ENCODE measurements at places on chromosomes 3 and 15.

GRCh38 chr3:155211266-155211665 is 82.2 kb downstream of the STRIT1 start:
- no peak for DNase-seq

DNA sequence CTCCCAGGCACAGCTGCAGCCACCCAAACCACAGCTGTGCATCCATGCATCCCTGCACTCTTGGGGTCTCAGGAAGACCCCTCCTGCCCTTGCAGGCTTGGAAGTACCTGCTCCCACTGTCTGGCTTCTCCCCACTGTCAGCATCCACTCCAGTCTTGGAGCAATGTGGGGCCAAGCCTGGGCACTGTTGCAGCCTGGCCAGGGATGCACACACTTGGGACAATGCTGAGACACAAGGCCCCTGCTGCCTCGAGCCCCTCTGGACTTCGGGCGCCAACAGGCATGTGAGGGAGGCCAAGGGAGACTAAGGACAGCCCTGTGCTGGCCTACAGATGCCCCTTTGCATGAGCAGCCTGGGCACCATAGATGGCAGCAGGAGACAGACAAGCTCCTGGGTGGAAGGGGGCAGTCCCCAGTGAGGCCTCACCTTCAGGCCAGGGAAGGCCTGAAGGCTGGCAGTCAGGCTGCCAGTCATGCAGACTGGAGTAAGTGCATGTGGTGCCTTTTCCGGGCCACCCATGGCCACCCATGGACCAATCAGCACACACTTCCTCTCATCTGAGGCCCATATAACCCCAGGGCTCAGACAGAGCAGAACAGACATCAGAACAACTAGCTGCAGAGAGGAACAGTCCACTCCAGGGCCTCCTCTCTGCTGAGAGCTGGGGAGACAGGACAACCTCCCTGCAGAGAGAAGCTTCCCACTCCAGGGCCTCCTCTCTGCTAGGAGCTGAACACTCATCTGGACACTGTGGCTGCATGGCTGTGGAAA is 219.0 kb downstream of the VGLL3 start:
- no peak for DNase-seq

DNA sequence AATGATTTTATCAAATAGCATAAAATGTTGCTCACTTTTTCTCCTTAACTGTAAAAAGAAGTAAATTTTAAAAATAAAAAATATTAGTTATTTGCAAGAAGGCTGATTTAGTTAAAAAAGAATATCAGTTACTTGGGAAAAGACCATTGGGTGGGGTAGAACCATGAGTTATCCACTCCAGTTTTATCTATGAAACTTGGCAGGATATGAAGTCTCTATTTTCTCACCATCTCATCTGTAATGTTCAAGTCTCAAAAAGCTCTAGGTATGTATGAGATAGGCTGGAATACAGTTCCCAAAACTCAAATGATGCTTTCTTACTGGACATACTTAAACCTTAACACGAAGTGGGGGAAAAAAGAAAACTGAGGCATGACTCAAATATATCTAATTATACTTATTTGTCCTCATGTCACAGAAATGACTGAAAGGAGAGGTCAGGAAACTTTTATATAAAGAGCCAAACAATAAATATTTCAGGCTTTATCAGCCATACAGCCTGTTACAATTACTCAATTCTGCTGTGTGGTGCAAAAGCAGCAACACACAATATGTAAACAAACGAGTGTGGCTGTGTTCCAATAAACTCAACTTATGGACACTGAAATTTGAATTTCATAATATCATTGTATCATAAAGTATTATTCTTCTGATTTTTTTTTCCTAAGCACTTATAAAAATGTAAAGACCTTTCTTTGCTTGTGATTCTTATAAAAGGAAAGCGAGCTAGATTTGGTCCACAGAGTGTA is 131.8 kb downstream of the TBL1XR1 start:
- DNase-seq: no peak

GRCh38 chr15:50463423-50464358 is 39.5 kb downstream of the USP8 start:
- DNase-seq: peak; percentile 11

DNA sequence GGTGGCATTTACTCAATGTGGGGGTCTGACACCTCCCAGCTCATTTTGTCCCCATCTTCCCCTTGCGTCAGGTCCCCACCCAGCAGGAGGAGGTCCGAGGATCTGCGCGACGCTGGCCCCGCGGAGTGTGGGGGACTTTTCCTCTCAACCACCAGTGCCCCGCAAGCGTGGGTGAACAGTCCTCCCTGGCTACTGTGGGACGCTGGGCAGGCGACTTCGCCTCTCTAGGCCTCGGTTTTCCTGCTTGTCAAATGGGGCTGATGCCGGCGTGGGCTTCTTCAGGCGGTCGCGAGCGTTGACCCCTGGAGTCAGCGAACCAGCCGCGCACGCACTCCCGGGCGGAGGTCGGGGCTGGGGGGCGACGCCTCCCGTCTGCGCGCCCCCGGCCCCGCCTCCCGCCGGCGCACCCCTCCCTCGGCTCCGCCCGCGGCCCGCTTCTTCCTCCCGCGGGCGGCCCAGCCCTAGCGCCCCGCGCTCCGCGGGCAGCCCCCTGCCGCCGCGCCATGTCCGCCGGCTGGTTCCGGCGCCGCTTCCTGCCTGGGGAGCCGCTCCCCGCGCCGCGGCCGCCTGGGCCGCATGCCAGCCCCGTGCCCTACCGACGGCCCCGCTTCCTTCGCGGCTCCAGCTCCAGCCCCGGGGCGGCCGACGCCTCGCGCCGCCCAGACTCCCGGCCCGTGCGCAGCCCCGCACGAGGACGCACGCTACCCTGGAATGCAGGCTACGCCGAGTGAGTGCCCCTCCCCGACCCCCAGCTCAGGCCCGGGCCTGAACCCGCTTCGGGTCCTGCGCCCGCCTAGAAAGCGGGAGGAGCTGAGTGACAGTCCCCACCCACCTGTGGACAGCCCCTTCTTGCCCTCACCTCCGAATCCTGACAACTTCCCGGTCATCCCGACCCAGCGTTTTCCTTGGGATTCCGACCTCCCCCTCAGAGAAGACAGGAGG is at the start of gene PPM1M:
Gene PPM1M, plus strand, starts transcription at position 438 of the 942 bp plus-strand sequence. Its CDS starts 66 bp downstream, at position 504.
- peak; percentile 66 for DNase-seq

DNA sequence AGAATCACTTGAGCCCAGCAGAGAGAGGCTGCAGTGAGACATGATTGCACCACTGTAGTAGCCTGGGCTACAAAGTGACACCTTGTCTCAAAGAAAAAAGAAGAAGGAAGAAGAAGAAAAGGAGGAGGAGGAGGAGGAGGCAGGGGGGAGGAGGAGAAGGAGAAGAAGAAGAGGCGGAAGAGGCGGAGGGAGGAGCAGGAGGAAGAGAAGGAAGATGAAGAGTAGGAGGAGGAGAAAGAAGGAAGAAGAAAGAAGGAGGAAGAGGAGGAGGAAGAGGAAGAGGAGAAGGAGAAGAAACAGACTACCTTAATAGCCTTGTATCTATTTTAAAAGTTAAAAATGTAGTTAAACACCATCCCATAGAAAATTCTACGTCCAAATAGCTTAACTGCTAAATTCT is 19.1 kb upstream of the ARF4 start:
- DNase-seq: no peak

GRCh38 chr3:31550452-31551251 is 17.9 kb downstream of the STT3B start:
- peak; percentile 41 for DNase-seq

DNA sequence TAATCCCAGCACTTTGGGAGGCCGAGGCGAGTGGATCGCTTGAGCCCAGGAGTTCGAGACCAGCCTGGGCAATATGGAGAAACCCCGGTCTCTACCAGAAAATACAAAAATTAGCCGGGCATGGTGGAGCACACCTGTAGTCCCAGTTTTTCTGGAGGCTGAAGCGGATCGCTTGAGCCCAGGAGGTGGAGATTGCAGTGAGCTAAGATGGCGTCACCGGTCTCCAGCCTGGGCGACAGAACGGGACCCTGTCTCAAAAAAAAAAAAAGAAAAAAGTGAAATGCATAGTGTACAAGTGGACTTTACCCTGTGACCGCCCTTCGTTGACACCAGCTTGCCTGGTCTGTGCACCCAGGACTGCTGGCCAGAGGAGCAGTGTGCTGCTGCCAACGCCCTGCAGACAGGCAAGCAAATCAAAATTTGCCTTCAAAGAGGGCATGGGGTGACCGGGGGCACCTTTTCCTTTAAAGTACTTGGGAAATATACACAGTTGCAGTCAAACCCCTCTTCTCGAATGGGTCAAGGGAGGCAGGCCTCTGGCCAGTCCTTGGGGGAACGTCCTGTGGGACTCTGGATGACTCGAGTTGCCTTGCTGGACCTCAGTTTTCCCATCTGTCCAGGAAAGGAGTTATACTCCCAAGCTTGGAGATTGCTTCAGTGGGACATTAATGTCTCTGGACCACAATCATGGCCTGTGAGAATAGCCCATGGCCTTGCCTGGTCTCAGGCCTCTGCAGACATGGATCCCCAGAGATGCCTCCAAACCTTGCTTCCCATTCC is 1.0 kb downstream of the XYLB start:
- DNase-seq: no peak

- no peak for DNase-seq
These were observed 38.6 kb downstream of the ADAMTS9 start for GRCh38 chr3:64648927-64649906.

DNA sequence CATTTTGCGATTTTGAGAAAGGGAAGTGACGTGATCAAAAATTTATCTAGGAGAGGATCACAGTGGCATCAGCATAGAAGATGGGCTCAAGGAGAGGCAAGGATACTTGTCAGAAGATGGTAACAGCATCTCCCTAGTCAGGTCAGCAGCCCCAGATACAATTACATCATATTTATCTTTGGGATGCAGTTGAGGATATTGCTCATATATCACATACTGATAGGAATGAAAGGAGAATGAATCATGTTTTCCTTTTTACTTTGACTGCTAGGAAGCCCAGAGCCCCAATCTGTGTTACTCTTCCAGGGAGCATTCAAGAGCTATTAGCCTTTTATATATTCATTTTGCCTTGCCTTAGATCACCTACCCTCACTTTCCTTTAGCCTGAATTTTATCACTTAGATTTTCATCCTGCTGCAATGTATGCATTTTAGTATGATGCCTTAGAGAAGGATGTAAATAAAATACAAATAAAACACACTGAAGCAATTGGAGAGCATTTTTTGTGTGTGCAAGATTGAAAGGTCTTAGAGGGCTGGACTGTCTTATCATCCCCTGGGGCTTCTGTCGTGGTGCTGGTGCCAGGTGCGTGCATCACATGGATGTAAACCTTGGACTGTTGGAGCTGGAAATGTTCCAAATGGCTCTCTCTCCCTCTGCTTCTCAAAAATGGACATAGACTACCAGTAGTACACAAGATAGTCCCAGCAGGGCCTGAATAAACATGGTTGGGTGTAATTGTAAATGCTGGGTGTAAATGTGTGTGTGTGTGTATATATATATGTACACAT is 40.3 kb downstream of the CORO2B start:
- peak; percentile 82 for DNase-seq

DNA sequence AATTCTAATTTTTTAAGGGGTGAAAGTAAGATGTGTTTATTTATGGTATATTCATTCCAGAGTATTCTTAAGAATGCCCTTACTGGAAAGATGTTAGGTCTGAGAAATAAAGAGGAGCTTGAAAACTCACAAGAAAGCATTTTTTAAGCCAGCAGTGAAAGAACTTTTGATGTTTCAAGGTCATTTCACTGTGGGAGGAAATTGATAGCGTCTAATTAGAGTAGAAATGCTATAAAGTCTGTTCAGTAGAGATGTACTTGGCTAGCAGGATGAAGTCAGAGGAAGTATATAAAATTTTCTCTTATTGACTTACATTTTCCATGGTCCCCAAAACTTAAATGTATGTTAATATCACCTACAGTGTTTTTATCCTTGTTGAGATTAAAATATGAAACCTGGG is 354.6 kb downstream of the CNTN6 start:
- no peak for DNase-seq

- DNase-seq: peak; percentile 66
These were observed 12.2 kb upstream of the POLR2M start for GRCh38 chr15:57694279-57694678.

- peak; percentile 61 for DNase-seq
These were observed 8.3 kb upstream of the EPHA3 start for GRCh38 chr3:89098964-89099585.

GRCh38 chr3:140726066-140726465 is 48.2 kb downstream of the TRIM42 start:
- DNase-seq: no peak

- peak; percentile 20 for DNase-seq
These were observed 996 bp upstream of the SLC28A1 start for GRCh38 chr15:84883466-84883865.

- DNase-seq: peak; percentile 73
These were observed 455.0 kb upstream of the THBS1 start for GRCh38 chr15:39125904-39126303.

GRCh38 chr3:171803044-171803443 is 7.2 kb downstream of the PLD1 start:
- no peak for DNase-seq

GRCh38 chr3:53773611-53774368 is 72.4 kb downstream of the CHDH start:
- peak; percentile 78 for DNase-seq

GRCh38 chr3:108021131-108021530 is 69.7 kb downstream of the CD47 start:
- DNase-seq: no peak

DNA sequence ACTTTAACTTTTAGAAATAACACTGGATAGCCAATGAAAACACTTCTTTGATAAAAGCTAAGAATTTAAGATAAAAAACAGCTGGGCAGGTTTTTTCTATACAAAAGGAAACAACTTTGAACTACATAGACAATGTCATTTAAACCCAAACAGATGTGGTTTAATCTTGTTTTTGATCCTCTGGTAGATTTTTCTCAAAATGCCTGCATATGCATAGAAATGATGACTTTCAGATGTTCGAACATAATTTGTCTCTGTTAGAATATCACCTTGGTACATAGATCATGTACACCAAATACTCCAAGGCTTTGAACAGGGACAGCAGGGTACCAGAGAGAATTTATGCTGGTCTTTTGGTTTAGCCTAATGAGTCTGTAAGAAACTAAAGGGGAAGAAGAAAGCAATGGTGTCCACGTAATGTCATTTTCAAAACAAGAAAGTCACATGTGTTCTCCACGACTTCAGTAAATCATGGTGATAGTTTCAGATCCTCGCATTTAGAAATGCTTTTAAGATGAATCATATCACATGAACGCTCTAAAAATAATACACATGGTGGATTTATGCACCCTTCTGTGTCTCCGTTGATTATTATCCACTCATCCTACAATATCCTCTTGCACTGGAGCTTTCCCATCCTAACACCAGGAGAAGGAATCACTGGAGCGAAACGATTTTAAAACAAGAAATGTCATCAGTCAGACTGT is 160.1 kb upstream of the PDZRN3 start:
- DNase-seq: peak; percentile 85

DNA sequence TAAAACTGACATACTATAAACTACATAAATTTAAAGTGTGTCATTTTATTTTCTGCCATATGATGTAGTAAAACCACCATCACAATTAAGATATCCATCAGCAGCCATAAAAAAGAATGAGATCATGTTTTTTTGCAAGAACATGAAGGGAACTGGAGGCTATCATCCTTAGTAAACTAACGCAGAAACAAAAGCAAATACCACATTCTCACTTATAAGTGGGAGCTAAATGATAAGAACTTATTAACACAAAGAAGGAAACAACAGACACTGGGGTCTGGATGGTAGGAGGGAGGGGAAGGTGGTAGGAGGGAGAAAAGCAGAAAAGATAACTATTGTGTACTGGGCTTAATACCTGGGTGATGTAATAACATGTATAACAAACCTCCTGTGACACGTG is 24.6 kb downstream of the CCDC14 start:
- DNase-seq: no peak

GRCh38 chr3:188287339-188287738 is 133.4 kb downstream of the LPP start:
- no peak for DNase-seq

- DNase-seq: peak; percentile 15
These were observed 7.8 kb upstream of the ACSBG1 start for GRCh38 chr15:78242128-78242527.
